ENCODE measurements at places on chromosomes 2 and 18.

GRCh38 chr18:57915865-57916582 lies 112.9 kb upstream of the ATP8B1 start:
- no peak for DNase-seq

DNA sequence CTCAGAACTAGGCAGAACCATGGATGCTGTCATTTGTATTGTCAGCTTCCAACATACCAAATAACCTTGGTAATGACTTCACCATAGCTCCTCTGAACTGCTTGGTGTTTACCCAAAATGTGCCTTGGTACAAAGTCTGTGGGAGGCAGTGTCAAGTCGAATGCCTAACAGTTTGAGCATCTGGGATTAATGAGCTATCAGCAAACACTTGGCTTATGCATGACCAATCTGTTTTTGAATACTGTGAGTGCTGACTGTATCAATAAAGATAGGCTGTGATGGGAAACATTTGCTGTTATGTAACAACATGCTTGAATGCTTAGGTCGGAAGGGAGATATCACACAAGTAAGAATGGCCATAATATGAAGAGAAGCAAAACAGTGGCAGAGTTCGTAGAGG lies 455.4 kb downstream of the CMPK2 start:
- no peak for DNase-seq

- DNase-seq, result no peak
These were observed 62.9 kb downstream of the MIB1 start for GRCh38 chr18:21803495-21803894.

DNA sequence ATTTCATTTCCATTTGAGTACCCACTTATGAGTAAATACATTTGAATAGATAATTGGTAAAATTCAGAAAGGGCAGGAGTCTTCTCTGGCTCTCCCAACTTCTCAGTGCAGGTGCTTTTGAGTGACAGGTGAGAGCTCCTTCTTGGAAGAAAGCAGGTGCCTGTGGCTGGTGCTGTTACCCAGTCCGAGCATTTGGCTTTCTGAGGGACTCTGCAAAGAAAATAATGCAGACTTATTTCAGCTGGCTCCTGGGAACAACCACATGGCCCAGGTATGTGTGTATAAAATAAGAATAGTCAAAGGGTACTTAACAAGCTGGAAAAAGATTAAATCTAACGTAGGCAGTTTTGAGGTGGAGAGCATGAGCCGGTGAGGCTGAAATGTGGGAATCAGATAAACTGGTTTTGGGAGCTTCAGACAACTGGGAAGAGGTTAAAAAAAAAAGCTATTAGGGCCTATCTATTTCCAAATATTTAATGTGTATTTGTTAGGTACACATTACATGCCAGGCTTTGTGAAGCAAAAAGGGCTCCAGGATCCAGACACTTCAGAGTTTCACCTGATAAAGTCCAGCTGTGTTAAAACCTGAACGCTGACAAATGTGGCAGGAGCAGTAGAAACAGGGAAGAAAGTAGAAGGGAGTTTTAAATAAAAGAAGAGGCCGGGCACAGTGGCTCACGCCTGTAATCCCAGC lies 20.6 kb downstream of the ZNF236 start:
- no peak for DNase-seq

DNA sequence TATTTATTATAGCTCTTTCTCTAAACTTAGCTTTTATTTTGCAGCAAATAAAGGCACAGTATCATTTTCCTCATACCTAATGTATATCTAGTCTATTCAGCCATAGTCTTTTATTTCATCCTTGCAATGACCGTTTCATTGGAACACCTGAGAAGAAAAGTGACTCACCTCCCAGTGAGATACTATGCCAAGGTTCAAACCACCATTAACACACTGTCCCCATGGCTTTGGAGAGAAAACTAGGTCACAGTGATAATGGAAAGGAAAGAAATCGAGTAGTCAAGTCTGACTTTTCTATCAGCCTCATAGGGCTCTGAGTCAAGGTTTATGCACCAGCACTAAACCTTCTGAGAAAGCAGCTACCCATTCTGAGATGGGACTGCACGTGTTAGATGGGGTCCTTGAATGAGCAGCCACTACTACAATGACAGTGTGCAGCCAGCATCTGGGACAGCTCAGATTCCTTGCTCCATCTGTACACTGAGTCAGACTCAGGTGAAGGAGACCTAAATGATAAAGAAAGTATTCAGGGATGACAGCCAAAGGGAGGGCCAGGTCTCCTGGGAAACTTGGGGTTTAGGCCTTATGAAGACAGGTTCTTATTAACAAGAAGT lies 971.1 kb upstream of the ACVR2A start:
- no peak for DNase-seq

- DNase-seq, result no peak
These were observed 61.3 kb downstream of the NEB start for GRCh38 chr2:151673016-151673415.

GRCh38 chr2:30883822-30884221 lies 76.6 kb upstream of the CAPN13 start:
- no peak for DNase-seq

DNA sequence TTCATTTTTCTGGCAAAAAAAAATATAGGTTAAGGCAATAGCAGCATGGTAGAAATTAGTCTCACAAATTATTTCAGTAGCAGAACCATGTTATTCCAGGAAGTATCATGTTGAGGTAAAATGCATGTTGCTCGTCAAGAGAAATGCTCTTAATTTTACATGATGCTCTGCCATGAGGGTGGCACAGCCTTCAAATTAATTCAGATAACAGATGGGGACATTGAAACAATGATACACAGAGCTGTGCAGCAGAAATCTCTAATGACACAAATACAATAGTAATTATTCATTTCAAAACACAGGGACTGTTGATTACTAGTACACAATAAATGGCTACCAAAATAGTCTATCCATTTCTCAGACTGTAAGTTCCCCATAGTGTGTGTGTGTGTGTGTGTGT lies 24.8 kb downstream of the GAREM1 start:
- DNase-seq, result no peak

GRCh38 chr2:174711206-174711605 lies 53.1 kb downstream of the CHRNA1 start:
- no peak for DNase-seq

DNA sequence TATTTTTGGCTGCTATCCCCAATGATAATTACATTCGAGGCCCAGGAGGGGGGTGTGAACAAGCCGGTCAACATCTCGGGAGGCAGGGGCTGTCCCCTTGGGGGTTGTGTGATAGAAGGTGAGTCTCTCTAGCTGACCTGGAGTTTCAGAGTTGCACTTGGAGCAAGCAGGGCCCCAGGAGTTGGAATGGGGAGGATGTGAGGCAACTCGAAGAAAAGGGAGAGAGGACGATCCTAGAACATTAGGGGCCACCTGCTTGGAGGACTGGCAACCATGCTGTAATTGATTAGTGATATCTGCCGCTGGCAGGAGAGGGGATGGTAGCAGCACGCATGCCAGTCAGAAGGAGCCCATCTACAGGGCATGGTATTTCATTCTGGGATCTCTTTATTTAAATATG lies 122.6 kb downstream of the CTIF start:
- DNase-seq, result no peak

Data from NCI-H2227 treated with DMSO at 0.1 percent for 48 hours (cell line).